CD4-positive, alpha-beta T cell treated with Interferon alpha-2 for 1 hour (primary cell): ENCODE measurements at places on chromosomes 5 and 9.

GRCh38 chr5:2902186-2902585 is 150.7 kb upstream of the IRX2 start:
- no peak for DNase-seq

DNA sequence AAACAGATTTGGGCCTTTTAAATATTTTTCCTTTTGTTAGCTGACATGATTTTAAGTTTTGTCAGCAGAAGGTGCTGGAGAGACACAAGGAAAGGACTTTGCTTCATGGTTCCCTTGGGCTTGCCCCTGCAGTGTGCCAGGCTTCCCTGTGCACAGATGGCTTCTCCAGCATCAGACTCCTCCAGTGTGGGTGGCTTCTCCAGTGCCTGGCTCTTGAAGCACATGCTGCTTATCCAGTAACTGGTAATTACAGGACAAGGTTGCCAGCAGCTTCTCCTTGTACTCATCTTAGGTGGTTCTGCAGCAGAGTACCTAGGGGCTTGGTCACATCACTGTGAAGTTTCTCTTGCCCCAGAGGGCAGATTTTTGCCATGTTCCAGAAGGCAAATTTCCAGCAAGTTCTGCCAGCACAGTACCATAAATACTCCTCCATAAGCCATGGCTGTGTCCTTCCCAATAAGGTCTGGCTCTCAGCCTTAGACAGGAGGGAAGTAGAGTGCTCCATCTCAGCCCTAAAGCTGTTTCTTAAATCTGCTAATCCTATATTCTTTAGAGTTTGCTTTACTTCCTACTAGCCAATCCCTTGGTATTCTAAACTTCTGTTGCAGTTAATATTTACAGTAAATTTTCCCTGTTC is 62.4 kb downstream of the PJA2 start:
- DNase-seq, result no peak

DNA sequence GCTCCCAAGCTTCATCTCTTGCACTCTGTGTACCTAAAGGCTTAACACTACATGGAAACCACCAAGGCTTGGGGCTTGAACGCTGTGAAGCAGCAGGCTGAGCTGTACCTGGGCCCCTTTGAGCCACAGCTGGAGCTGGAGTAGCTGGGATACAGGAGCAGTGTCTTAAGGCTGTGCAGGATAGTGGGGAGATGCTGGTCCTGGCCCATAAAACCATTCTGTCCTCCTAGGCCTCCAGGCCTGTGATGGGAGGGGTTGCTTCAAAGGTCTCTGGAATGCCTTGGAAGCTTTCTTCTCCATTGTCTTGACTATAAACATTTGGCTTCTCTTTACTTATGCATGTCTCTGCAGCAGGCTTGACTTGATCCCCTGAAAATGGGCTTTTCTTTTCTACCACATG is 42.3 kb upstream of the DAPK1 start:
- DNase-seq, result no peak

GRCh38 chr5:168770996-168771395 is 191.8 kb upstream of the PANK3 start:
- no peak for DNase-seq

GRCh38 chr5:78513441-78513840 is 135.1 kb downstream of the LHFPL2 start:
- DNase-seq, result no peak

GRCh38 chr9:97543561-97543960 is 42.1 kb downstream of the TMOD1 start:
- DNase-seq, result no peak

DNA sequence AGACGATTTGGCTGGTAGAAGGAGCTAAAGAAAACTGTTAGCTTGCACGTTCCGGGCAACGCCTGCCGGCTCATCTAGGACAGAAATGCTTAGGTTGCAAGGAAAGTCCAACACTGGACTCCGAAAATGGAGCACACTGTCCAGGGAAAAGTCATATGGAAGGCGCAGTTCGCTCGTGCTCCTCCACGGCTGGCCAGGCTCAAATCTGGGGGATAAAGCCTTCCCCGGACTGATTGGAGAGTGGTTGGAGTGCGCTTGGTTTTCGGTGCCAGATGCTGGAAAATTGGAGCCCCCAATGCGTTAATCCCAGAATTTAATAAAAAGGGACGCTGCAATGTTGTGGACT is 955 bp downstream of the CDH6 start:
- DNase-seq, result no peak

DNA sequence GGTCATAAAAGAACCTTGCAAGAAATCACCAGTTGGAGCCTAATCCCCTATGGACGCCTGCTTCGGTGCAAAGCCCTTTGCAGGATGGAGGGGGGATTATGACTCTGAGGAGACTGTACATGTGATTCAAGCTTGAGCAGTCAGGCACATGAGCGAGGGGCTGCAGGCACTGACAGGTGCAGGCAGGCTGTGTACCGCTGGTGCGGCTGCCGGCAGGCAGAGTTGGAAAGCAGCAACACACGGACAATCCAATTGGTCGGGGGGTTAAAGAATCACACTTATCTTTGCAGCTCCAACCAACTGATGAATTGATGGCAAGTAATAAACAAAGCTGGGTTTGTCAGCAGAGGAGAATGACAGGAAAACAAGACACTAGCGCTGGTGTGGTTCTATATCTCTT is 5.7 kb downstream of the WHRN start:
- no peak for DNase-seq

DNA sequence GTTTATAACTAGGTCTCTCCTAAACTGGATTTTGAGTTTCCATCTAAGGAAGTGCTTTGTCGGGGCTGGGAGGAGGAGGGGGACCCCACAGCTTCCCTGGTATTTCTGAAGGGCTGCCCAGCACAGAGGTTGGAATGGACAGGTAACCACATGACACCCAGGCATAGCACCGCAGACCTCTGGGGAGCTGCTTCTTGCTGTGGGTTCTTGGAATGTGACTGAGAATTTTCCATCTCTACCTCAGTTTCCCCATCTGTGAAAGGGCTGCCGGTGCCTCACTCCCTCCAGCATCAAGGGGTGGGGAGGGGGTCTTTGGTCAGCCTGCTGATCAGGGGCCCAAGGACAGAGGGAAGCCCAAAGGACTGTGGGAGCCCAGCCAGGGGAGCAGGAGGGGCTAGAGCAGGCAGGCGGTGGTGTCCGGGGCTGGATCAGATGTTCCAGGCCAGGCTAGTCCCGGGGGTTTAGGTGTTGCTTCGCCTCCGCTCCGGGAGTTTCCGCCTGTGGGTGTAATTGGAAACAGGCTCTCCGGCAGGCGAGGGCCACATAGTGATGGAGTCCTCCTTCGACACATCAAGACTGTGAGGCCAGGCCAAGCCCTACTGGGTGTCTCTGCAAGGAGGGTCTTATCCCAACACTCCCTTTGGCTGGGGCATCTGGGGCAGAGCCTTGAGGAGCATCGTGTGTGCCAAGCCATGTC is 3.3 kb downstream of the OLFML2A start:
- no peak for DNase-seq

GRCh38 chr5:53194086-53194485 is 84.5 kb upstream of the MOCS2 start:
- no peak for DNase-seq

GRCh38 chr5:52269859-52270258 is 517.9 kb upstream of the ITGA1 start:
- no peak for DNase-seq

DNA sequence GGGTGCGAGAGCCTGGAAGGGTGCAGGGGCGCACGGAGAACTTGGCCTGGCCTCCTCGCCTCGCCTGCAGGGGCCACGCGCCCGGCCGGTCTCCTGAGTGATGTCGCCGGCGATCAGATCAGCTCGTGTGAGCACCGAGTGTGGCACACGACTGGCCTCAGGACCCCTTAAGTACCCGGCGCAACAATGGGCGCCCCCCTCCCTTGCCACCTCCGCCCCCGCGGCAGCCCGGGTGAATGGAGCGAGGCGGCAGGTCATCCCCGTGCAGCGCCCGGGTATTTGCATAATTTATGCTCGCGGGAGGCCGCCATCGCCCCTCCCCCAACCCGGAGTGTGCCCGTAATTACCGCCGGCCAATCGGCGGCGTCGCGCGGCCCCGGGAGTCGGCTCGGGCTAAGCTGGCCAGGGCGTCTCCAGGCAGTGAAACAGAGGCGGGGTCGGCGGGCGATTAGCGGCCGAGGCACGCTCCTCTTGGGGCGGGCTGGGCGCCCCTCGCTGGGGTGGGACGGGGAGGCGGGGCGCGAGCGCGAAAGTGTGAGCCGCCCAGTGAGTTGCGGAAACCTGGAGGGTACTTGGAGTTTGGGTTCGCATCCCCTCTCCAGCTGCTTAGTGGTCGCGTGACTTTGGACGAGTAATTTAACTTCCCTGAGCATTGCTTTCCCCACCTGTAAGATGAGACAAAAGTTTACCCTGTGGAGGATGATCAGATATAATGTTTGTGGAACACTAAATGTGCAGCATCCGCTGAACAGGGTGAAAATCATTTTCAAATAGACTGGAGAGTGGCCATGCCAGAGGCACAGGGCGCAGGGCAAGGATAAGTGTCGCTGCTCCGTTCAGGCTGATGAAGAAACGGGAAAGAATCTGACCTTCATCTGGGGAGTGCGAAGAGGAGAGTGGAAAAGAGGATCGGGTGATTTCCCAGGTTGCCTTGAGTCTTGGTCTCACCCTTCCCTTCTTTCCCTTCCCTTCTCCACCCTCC is at the start of gene NEUROG1:
Gene NEUROG1, minus strand, starts transcription at position 145 of the 982 bp plus-strand sequence. CDS start 274 bp downstream, outside the sequence.
- DNase-seq, result no peak

DNA sequence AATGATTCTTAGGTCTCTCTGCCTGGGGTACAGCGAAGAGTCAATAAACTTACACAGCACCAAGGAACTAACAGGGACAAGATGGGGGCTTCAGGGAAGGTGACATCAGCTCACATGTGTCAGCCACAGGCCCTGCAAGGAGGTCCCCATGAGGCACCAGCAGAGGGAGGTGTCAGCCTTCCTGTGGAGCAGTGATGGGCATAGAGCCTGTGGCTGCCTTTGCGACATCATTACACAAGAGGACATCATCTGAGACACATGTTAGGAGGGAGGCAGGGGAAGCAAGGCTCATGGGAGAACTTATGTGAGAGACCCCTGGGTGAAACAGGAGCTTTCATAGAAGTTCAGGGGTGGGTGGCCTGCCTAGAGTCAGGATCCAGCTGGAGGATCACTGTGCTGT is 389.6 kb downstream of the SEMA5A start:
- no peak for DNase-seq

GRCh38 chr9:123887837-123888236 is 42.1 kb downstream of the DENND1A start:
- no peak for DNase-seq

- no peak for DNase-seq
Measured at GRCh38 chr5:168637793-168638192, 58.6 kb upstream of the PANK3 start.

- DNase-seq, result no peak
Measured at GRCh38 chr5:90641528-90641927, 82.9 kb downstream of the ADGRV1 start.

GRCh38 chr9:129027685-129028191 is 393 bp downstream of the SH3GLB2 start:
- peak; percentile 73 for DNase-seq

GRCh38 chr9:115386963-115387770 is 269.2 kb upstream of the TNC start:
- DNase-seq, result no peak

GRCh38 chr5:37838933-37839341 is 904 bp downstream of the GDNF start:
- no peak for DNase-seq

- DNase-seq, result no peak
Measured at GRCh38 chr9:116646661-116647514, 40.2 kb upstream of the TRIM32 start.

DNA sequence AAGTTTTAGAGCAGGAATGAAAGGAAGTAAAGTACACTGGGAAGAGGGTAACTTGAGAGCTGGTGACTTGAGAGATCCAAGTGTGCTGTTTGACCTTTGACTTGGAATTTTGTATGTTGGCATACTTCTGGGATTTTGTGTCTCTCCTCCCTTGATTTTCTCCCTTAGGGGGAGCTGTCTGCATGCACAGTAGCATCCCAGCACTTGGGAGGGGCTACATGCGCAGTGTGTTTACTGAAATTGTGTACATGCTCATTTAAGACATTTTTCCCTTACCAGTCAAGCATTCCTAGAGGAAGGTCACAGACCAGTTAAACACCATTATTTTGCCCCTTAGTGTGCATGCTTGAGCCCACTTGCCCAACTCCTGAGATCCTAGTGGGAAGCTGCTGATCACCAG is 120.1 kb downstream of the ZNF622 start:
- no peak for DNase-seq

GRCh38 chr9:3647652-3648051 is 121.9 kb upstream of the RFX3 start:
- peak; percentile 7 for DNase-seq

DNA sequence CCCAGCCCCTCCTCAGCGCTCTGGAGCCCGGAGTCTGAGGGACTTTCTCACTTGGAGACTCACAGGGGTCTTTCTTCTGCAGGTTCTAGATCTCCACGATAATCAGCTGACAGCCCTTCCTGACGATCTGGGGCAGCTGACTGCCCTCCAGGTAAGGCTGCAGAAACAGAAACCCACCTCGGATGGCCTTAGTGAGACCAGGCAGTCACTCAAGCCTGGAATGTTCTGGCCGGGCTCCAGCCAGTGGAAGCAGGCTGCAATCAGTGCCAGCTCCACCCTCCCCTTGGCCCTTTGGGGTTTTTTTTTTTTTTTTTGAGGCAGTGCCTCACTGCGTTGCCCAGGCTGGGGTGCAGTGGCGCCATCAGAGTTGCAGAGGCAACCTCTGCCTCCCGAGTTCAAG is 7.6 kb downstream of the LRSAM1 start:
- no peak for DNase-seq

DNA sequence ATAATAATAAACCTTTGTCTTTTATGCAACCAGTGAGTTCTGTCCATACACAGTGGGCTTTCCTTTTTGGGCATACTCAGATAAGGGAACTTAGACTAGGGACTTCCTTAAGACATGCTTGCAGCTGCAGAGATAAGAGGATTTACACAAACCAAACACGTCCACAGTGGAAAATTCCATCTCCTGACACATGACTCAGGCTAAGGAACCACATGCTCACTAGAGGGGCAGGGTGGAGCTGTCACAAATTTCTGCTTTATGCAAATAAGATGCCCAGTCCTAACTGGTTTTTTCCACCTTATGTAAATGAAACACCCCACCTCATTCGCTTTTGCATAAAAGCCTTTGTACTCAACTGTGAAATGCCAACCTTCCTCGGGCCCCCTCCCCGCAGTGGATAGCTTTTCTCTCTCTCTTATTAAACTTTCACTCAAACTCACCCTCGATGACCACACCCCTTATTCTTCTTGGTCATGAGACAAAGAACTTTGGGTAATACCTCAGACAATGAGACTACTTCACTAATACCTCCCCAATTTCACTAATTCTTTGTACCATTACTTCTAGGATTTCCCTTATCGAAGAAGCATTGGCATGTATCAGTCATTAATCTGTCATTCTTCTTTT is 170.3 kb upstream of the FTMT start:
- no peak for DNase-seq

- DNase-seq, result no peak
Measured at GRCh38 chr5:133777951-133778350, 165.6 kb upstream of the FSTL4 start.
